ENCODE measurements at places on chromosomes 7 and 10.

DNA sequence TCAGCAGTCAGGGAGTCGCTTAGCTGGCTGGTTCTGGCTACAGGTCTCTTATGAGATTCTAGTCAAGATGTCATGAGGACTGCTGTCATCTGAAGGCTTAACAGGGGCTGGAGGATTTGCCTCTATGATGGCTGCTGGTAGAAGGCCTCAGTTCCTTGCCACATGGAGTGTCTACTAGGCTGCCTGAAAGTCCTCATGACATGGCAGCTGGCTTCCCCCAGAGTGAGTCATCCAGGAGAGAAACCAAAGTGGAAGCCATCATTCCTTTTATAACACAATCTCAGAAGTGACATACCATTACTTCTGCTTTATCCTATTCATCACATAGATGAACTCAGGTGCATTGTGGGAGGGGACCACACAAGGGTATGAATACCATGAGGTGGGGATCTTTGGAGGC, 75.1 kb downstream of the EXOC6 start:
- no peak for DNase-seq

GRCh38 chr7:99876491-99876890, 342 bp downstream of the OR2AE1 start:
- no peak for DNase-seq

GRCh38 chr10:133044401-133044811, 43.3 kb upstream of the ADGRA1 start:
- DNase-seq = no peak

- no peak for DNase-seq
These were observed 212.9 kb downstream of the TCF7L2 start for GRCh38 chr10:113162960-113163359.

DNA sequence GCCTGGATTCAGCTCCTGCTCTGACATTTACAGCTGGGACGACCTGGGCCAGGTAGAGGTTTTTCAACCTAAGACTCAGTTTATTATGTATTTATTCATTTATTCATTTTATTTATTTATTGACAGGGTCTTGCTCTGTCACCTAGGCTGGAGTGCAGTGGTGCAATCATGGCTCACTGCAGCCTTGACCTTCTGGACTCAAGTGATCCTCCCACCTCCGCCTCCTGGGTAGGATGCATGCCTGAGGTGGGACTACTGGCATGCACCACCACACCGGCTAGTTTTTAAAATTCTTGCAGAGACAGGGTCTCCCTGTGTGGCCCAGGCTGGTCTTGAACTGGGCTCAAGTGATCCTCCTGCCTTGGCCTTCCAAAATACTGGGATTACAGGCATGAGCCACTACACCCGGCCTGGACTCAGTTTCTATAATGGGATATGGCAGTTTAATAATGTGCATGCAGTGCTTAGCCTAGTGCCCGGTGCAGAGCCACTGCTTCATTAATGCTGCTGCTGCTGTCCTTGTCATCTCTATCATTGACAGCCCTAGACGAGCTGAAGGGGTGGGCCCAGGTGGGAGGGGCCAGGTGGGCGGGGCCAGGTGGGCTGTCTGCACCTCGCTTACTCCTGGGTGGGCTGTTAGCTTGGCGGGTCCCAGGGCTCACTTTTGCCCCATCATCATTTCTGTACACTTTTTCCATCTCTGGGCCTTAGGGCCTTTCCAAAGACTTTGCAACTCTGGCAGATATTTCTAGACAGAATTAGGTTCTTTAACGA, 92.6 kb downstream of the LHPP start:
- DNase-seq = no peak

GRCh38 chr10:103688491-103688890, 166.9 kb downstream of the SH3PXD2A start:
- no peak for DNase-seq

DNA sequence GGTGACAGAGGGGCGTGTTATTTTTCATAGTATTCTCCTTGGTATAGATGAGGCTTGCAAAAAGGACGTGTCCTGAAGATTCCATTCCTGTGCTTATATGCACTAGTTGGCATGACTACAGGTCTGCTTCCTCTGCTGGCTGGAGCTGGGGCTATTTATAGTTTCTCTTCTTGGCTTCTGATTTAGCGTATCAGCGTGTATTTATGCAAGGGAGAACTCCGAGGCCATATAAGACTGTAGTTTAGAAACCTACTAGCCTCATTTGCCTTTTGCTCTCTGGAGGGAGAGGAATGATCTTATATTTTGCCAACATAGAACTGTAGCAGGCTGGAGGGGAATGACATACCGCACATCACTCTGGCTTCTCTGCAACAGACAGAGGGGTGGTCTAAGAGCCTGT, 39.7 kb downstream of the CACNB2 start:
- DNase-seq = no peak

GRCh38 chr7:22329816-22330524, 27.0 kb downstream of the RAPGEF5 start:
- no peak for DNase-seq

DNA sequence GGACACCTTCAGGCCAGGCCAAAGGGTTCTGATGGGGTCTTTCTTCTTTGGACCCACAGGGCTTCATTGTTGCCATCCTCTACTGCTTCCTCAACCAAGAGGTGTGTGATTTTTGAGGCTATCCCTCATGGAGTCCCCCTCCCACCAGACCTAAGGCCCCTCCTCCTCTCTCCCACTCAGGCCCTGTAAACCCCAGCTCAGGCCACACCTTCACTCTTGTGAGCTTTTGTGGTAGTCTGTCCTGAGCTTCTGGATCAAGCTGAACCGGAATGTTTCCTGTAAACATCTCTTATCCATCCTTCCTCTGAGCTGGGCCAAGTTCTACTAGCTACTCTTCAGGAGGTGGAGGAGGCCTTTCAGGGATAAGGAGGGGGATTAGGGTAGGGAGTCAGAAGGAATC, 13.5 kb downstream of the GHRHR start:
- DNase-seq = no peak

DNA sequence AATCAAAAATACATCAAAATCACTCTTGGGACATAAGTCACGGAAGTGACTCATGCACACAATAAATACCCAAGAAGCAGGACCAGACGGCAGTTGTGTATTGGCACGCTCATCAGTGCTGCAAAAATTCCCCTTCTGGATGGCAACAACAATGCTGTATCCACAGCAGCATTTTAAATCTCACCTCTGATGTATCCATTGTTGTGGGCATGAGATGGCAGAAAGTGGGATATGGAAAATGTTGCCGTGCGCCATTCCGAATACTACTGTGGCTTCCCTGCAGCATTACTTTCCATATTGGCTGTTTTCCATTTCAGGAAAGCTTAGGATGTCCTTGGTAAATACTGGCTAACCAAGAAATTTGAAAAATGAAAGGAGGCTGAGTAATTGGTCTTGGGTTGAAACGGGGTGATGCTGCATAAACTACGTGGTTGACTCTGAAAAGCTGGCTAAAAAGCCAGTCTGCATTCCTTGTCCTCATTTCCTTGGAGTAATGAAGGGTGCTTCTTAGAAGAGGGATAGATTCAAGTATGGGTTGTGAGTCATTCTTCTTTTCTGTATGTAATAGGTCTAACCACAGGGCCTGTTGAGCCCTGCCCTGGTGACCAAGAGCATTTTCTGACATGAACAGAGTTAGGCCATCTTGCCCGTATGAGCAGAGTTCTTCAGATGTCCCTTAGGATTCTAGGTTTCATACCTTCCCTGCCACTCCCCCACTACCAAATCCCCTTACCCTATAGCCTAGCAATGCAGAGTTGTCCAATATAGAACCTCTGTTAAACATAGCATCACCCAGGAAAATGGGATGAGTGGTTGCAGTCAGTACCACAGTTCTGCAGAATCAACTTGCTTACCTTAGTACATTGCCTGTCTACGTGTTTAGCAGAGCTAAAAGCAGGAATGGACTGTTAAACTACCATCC, 36.3 kb upstream of the TOMM7 start:
- DNase-seq = no peak

DNA sequence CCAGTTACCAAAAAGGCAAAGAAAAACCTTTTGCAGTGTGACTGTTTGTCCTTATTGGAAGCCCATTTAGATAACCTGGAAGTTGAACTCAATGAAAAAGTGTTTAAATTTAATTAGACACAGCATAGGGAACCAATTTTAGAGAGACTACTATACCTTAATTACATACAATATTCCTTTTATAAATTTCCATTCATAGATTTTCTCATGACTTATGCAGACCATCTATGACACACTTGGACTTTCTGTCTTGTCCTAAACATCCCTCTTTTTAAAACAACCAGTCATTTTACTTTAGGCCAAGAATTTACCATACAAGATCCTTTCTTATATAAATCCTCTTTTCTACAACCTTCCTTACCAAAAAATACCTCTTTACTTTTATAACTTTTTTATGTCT, 61.6 kb downstream of the MTURN start:
- no peak for DNase-seq

DNA sequence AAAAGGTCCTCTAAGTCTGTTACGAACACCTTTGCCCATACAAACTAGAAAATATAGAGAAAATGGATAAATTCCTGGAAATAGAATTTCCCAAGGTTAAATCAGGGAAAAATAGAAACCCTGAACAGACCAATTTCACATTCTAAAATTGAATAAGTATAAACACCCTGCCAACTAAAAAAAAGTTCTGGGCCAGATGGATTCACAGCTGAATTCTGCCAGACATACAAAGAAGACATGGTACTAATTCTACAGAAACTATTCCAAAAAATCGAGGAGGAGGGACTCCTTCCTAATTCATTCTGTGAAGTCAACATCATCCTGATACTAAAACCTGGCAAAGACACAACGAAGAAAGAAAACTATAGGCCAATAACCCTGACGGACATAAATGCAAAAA, 400.4 kb upstream of the SEMA3A start:
- no peak for DNase-seq

DNA sequence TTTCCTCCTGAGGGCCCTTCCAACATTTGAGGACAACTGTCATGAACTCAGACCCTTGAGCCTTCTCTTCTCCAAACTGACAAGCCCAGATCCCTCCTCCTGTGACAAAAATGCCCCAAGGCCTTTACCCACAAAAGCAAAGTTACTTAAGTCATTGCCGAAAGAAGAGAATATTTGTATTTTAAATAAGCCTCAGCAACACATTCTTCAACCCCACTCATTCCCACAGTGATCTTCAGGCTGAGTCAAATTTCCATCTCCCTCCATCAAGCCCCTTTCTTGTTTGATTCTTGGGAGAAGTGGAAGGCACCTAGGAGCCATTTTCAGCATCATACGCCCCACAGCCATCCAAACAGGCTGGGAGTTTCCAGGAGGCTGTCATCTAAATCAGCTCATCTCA, 150.8 kb upstream of the PDE1C start:
- DNase-seq = no peak

- DNase-seq = peak; percentile 45
These were observed 16.1 kb downstream of the OGDH start for GRCh38 chr7:44622342-44623151.

DNA sequence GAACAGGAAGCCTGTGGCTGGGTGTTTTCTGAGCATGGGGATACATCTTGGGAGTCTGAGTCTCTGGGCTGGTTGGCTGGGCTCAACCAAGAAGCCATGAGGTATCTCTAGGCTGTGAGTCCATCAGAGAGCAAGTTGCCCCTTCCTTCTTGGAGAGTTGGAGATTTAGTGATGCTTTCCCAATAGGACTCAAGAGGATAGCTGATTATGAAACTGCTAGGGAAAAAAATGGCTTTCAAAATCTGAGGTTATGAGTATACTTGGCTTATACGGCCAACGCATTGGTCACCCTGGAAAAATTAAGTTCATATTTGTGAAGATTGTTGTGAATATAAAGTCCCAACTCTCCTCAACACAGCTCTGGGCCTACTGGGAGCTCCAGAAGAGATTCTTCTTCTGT, 162.7 kb upstream of the KMT2E start:
- DNase-seq = no peak

DNA sequence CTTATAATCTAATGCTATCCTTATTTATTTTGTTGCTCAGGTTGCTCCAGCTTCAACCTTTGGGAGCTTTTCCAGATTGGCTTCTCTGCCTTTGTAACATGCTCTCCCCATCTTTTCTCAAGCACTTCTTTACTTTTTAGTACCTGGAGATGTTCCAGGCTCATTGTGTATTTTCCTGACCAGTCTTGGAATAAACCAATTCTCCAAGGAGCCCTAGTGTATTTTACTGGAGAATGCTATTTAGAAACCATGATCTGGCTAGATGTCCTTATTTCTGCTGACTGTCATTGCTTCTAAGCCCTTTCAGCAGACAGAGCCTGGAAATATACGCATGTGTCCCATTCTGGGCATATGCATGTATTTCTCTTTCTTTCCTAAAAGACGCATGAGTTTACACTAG, 95.7 kb downstream of the EMX2 start:
- no peak for DNase-seq

- DNase-seq = no peak
These were observed 42.7 kb downstream of the PAXIP1 start for GRCh38 chr7:154960063-154960790.

GRCh38 chr10:70809726-70810125, 6.0 kb upstream of the SGPL1 start:
- no peak for DNase-seq

GRCh38 chr7:109246330-109247077, 676.8 kb downstream of the DNAJB9 start:
- DNase-seq = no peak

DNA sequence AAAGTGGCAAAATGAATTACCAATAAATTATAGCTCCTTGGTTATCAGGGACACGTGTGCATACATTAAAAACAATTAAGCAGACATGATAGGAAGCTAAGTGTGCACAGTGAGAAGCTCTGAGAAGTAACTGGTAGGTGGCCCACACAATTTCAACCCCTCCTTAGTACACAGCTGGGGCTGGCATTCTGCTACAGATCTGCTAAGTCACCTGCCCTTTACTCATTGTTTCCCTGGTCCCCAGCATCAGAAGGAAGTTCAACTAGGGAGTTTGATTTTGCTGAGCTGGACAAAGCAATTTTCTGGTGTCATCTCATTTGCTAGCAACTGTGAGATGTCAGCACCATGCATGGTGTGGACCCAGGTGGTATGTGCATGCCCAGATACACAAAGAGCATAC, 424.1 kb upstream of the NPVF start:
- no peak for DNase-seq

DNA sequence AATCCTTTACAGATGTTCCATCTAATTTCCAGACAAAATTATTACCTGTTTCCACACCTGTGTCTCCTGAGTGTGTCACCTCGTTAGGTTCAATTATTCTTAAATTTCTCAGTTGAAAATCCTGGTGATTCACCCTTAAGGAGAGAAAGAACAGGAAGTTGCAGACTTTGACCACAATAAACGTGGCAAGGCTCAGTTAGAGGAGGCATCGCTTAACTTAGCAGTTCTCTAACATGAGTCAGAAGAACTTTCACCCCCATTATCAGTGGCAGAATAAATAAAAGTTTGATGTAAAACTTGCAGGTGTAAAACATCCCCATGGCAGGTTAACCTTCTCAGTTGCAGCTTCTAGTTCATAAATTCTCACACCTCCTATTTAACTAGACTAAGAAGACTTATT, 8.3 kb downstream of the XPNPEP1 start:
- no peak for DNase-seq

All from activated CD4-positive, alpha-beta T cell treated with anti-CD3 and anti-CD28 coated beads, Interleukin-2, amount 50 U/mL, for 48 hours (primary cell).